ENCODE measurements at places on chromosomes 12 and 14.

- no peak for DNase-seq
Observed at GRCh38 chr12:25705261-25705660, 152.2 kb upstream of the LMNTD1 start.

DNA sequence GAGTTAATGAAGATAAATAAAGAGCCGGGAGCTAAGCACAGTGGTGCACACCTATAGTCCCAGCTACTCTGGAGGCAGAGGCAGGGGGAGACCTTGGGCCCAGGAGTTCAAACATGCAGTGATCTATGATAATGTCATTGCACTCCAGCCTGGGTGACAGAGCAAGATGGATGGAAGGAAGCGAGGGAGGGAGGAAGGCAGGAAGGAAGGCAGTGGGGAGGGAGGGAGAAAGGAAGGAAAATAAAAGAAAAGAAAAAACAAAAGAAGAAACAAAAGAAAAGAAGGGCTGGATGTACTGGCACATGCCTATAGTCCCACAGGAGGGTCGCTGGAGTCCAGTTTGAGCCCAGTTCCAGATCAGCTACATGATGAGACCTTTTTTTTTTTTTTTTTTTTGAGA is 19.0 kb upstream of the SP7 start:
- DNase-seq, result no peak

GRCh38 chr12:9319044-9319841 is 111.0 kb upstream of the PZP start:
- DNase-seq, result no peak

DNA sequence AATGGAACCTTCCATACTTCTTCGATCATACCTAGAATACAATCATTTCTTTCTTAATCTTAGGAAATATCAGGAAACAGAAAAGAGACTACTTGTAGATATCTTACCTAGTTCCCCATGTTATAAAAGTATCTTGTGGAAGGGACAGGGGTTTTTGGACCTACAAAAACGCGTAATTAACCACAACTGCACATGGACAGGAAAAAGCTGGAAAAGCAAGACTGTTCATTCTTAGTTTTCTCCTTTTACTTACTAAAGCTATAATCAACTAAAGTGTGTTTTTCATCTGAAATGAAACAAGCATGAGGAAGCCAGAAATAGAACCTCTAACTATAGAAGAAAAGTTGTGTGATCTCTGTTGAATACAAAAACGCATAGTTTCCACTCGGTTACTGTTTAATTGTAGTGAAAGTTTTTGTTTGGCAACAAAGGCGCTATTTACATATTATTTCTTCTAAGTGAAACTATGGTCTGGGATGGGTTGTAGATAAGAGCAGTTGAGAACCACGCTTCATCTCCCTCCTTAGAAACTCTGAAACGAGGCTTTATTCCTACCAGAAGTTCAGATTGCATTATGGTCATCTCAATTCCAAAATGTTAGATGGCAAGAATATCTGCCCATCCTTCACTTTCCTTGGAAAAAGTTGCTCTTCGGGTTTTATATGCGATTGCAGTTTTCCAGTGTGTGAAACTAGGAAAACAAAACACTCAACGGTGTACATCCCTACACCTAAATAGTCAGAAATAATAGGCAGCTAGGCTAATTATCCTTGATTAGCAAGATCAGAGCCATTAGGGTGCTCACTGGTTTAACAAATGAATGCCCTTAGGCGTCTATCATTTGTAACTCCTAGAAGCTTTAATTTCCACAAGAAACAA is 1.1 kb downstream of the BCAT1 start:
- no peak for DNase-seq

DNA sequence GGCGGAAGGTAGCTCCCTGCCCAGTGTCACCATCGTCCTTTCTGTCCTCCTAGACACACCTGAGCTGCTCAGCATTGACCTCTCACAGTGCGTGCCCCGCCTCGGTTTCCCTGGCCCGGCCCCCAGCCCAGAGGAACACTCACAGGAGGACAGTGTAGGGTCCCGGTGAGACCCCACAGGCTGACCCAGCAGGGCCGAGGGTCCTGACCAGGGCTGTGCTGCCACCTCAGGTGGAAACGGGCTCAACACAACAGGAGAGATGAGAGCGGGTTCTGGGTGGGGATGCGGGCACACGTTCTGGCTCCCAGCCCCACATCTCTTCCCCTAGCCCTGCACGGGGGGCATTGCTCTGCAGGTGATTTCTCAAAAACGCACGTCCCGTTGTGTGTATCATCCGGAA is 98.1 kb downstream of the PIWIL1 start:
- DNase-seq, result no peak

GRCh38 chr14:50763382-50764007 is 67.5 kb downstream of the NIN start:
- DNase-seq, result no peak

- DNase-seq, result no peak
Observed at GRCh38 chr12:93080994-93081809, 152.1 kb upstream of the EEA1 start.

- no peak for DNase-seq
Observed at GRCh38 chr12:128745772-128746689, 77.7 kb downstream of the SLC15A4 start.

DNA sequence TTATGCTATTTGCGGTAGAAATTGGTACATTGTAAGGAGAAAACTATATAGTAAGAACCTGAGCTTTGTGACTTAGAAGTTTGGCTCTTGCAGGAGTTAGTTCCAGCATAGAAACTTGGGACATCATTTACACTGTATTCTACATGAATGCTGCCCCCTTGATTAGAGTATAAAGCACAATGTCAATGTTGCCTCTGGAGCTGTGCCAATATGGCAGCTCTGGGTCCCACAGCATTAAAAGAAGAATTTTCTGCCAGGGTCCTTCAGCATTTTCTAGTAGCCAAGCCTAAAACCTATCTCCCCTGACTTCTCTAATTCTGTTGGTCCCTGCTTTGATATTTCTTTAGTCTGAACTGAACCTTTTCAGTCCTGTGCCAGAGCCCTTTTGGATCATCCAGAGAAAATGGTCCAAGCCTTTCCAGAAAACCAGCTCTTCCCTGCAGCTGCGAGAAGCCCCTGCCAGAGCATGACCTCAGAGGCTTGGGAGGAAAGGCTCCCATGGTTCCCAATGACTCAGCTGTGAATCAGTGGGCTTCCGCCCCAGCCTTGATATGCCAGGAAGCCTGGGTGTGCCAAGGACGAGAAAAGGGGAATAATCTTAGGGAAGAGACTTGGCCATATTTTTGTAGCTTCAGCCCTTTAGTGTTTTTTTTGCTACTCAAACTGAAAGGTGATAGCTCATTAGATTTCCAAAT is 43.2 kb downstream of the PLEKHG7 start:
- no peak for DNase-seq

DNA sequence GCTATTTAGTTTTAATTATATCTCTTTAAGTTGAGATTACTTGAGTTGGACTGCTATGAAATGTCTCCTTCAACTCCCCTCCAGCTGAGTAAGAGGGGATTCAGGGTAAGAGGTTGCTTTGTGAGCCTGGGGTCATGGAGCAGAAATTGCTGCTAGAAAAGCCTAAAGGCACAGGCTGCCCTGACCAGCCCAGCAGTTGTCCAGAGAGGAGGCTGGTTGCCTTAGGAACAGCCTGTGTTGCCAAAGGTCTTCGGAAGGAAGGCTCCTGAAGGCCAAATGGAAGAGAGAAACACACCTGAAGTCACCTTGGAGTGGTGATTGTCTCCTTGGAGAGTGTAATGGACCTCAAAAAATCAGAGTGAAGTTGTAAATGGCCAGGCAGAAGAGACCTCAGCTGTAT is 235.5 kb upstream of the PDE3A start:
- no peak for DNase-seq

GRCh38 chr14:103576371-103577024 is 13.7 kb downstream of the COA8 start:
- DNase-seq, result peak; percentile 60

- DNase-seq, result no peak
Observed at GRCh38 chr12:69649529-69649928, 38.8 kb upstream of the LRRC10 start.

- DNase-seq, result no peak
Observed at GRCh38 chr12:22828066-22828465, 203.1 kb downstream of the ETNK1 start.

- DNase-seq, result no peak
Observed at GRCh38 chr12:124583854-124584253, 16.4 kb upstream of the NCOR2 start.

DNA sequence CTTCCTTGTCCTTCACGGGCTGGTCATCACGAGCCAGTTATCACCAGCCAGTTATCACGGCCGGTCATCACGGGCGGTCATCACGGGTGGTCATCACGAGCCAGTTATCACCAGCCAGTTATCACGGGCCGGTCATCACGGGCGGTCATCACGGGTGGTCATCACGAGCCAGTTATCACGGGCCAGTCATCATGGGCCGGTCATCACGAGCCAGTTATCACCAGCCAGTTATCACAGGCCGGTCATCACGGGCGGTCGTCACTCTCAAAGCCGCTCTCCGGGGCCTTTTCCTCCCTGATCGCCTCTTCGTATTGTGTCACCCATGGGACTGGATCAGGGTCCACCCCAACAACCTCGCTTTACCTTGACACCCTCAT is 13.9 kb upstream of the FBRSL1 start:
- DNase-seq, result no peak

- DNase-seq, result no peak
Observed at GRCh38 chr12:107386569-107386968, 293.2 kb upstream of the CRY1 start.

GRCh38 chr12:53950437-53950773 is 4.3 kb upstream of the HOXC12 start:
- no peak for DNase-seq

DNA sequence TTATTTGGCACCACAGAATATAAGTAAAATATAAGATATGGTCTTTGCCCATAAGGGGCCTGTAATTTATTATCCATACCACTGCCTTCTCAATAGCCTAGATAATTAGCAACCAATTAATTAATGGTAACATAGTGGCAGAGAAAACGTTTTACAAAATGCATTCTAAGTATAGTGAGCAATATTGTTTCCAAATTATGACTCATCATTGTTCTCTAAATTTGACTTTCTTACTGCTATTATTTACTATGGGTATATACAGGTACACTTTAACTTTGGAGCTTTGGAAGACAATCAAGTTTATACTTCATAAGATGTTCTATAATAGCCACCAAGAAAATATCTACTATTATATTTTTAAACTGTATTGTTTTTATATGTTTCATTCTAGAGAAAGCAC is 26.7 kb downstream of the DCP1B start:
- DNase-seq, result no peak

DNA sequence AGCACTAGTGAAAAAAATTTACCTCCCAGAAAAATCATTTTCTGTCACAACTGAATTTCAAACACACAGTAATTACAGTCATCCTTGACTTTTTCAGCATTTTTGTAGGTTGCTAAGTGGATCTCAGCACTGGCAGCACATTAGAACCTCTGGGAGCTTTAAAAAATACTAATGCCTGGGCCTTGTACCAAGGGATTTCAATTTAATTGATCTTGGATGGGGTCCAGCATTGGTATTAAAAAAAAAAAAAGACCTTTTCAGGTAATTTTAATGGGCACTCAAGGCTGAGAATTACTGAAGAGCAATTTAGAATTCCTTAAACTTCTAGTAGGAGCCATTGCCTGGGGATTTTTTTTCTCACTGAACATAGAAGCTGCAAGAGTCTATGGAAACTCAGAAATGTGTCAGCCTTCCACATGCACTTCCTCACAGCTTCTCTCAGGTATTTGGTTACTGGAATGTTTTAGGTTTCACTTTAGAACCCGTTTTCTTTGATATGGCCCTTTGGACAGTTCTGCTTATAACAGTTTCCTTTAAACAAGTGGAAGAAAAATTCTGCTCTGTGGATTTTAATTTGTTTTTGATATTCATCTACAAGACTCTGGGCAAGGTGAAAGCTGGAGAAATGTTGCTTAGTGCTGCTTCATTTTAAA is 88.5 kb upstream of the DACT1 start:
- DNase-seq, result no peak

DNA sequence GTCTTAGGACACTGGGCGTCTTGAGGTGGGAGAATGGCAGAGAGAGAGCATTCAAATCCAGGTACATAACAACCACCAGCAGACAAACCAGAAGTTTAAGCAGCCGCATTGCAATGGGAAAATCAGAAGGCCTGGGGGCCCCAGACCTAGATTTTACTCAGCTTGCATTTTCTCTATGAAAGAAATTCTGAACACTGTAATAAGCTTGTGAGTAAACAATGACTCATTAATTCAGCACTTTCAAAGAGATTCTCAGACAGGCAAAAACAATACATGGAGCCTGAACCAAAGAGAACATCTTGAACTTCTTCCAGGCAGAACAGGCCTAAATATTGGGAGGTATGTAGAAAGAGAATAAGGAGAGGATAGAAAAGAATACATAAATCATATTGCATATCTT is 69.8 kb upstream of the IFNG-AS1 start:
- no peak for DNase-seq

- DNase-seq, result no peak
Observed at GRCh38 chr12:39417916-39418315, 25.0 kb downstream of the KIF21A start.

DNA sequence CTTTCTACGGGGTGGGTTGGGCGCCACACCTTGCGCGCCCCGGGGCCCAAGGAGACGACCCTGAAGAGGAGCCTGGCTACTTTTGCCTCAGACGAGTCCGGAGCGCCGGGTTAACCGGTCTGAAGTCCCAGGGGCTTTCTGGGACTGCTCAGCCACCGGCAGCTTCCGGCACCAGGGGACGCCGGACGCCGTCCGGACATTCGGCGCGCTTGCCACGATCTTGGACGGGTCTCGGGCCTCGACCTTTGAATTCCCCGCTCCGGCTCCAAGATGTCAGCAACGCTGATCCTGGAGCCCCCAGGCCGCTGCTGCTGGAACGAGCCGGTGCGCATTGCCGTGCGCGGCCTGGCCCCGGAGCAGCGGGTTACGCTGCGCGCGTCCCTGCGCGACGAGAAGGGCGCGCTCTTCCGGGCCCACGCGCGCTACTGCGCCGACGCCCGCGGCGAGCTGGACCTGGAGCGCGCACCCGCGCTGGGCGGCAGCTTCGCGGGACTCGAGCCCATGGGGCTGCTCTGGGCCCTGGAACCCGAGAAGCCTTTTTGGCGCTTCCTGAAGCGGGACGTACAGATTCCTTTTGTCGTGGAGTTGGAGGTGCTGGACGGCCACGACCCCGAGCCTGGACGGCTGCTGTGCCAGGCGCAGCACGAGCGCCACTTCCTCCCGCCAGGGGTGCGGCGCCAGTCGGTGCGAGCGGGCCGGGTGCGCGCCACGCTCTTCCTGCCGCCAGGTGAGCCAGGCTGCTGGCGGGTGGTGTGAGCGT is at the start of gene ACOT4:
TSS of gene ACOT4 (plus strand) at position 184 of the 760 bp plus-strand sequence. CDS start at position 271, 87 bp downstream.
- DNase-seq, result no peak

- no peak for DNase-seq
Observed at GRCh38 chr14:80465546-80466220, 254.4 kb upstream of the DIO2 start.

GRCh38 chr14:101719045-101719645 is 42.4 kb upstream of the PPP2R5C start:
- DNase-seq, result no peak

DNA sequence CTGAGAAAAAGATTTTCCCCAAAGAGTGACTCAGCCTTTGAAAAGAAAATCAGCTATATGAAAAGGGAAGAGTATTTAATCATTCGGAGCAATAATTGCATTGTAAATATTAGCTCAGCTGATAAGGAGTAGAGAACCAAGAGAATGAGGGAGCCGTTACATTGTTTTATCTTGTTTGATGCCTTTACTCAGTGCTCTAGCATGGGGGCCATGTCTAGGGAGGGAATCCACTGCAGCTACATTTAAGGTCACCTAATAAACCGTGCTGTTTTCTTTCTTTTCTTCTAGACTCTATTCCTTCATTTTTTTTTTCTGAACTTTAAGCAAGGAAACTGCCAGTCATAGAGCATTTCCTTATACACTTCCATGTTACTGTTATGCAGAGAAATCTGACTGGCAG is 447.0 kb downstream of the DIO2 start:
- no peak for DNase-seq

GRCh38 chr12:25734529-25735180 is 181.6 kb upstream of the LMNTD1 start:
- no peak for DNase-seq

All from right renal cortex interstitium (tissue), 3 donors.